ENCODE measurements at places on chromosomes 4 and X. TPM values are rescaled to one million over a fixed set of nuclear protein-coding genes. Genes with fewer than 3 reads are reported as not detected.
A peak's percentile ranks its signal among the peaks of the same experiment; 100 is the strongest.

GRCh38 chrX:133594156-133594555 is 178.9 kb upstream of the GPC4 start:
- no peak for DNase-seq

DNA sequence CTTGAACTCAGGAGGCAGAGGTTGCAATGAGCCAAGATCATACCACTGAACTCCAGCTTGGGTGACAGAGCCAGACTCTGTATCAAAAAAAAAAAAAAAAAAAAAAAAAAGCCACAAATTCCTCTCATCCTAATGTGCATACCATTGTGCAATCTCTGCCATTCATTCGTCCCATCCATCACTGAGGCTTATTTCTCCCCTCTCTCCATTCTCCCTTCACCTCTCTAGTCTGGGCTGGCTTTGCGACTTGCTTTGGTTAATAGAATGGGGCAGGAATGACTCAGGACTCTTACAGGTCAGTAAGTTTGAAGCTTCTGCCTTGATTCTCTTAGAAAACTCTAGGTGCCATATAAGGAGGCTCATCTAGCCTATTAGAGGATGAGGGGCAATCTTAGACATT is 60.3 kb upstream of the DDX3X start:
- no peak for DNase-seq

DNA sequence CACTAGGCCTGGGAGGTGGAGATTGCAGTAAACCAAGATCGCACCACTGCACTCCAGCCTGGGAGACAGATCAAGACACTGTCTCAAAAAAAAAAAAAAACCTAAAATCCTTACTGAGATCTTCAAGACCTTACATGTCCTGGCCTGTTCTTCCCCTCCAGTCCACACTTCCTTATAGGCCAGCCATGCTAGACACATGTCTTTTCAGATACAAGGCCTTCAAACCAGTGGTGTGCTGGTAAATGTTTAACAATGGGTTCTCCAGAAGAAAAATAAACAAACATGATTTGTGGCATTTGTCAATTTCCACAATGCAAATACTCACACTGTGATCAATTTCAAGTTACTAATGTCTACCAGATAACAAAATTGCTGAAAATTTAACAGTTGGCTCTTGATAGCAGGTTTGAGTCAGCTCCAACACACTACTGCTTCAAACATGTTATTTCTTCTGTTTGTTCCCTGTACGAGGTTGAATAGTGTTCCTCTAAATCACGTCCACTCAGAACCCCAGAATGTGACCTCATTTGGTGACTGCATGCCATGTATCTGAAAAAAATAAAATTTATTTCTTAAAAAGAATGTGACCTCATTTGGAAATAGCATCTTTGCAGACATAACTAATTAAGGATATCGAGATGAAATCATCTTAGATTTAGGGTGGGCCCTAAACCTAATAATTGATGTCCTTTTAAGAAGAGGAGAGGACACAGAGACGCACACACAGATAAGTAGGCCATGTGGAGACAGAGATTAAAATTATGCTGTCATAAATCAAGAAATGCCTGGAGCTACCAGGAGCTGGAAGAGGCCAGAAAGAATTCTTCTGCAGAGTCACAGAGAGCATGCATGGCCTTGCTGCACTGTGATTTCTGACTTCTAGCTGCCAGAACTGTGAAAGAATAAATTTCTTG is 144.4 kb downstream of the ZNF674 start:
- no peak for DNase-seq

DNA sequence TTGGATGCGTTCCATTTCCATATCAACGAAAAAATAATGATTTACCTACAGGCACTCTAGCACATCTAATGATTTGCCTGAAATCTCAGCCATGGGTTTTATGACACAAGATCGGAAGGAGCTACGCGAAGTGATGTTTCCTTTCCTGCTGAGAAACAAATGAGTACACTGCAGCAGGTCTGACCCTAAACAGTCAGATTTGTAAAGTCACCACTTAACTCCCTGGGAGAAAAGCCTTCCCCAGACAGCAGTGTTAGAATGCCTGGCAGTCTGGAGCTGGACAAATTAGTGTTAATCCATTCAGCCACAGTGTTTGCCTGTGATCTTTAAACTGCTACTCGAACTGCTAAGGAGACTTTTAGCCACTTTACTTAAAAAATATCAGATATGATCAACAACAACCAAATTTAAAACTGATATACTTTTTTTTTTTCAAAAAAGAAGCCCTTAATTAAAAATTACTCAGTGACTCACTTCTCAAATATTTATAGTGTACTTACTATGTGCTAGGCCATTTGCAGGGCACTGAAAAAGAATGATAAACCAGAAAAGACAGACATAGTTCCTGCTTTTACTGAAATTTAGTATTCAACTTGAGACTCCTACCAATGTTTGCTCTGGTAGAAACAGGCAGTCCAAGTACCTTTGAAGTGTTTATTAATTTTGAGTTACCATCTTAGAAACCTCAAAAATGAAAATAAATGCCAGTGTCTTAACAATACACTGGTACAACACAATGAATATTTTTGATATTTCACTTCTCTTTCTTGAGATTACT is 104.5 kb downstream of the SHISA3 start:
- DNase-seq, result no peak

DNA sequence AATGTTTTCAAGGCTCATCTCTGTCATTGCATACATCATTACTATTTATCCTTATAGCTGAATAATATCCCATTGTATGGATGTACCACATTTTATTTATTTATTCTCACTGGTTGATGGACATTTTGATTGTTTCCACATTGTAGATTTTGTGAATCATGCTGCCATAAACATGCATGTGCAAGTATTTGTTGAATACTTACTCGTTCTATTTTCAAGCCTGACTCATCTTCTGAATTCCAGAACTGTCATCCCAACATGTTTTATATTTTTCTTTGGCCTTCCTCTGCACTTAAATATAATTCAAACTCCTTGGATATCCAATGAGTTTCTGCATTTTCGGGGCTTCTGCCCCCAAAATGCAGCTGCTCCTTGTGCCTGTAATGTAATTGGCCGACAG is 77.6 kb downstream of the MXRA5 start:
- no peak for DNase-seq

- no peak for DNase-seq
These were observed 33.8 kb downstream of the CXCL1 start for GRCh38 chr4:73902817-73903547.

Gene TCEAL9
- 124 TPM for total RNA-seq

GRCh38 chr4:91681091-91681490 is 622.7 kb upstream of the GRID2 start:
- DNase-seq, result no peak

DNA sequence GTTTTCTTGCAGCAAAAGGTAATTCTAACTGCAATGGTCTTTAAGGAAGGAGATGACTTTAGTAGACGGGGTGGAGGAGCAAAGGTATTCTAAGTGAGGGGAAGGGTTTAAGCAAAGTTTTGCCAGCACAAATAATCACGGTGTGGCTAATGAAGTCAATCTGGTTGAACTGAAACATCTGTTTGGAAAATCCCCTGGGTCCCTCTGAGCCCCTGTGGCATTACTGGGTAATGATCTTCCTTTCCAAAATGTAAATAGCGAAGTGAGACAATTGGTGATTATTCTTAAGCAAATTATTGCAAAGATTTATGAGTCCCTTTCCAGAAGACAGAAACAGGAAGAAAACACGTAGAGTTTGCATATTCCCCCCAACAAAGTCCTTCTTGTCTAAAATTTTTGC is 47.2 kb downstream of the FGFBP1 start:
- DNase-seq, result no peak

Gene CCDC149
- total RNA-seq, result 29.2 TPM

- DNase-seq, result no peak
These were observed 192.0 kb downstream of the PPP3CA start for GRCh38 chr4:101155368-101155767.

- no peak for DNase-seq
These were observed 80.8 kb downstream of the NPFFR2 start for GRCh38 chr4:72112514-72113156.

Gene DGKK
- total RNA-seq, result not detected

GRCh38 chr4:105496899-105497298 is 23.0 kb upstream of the PPA2 start:
- no peak for DNase-seq

GRCh38 chrX:69496183-69496582 is 7.9 kb upstream of the NALF2 start:
- DNase-seq, result peak; percentile 29

Gene TMEM129
- total RNA-seq, result 64.8 TPM

- no peak for DNase-seq
These were observed 21.8 kb upstream of the FTHL17 start for GRCh38 chrX:31093639-31093975.

GRCh38 chr4:112343330-112344080 is 46.3 kb downstream of the ALPK1 start:
- DNase-seq, result no peak

GRCh38 chr4:78683352-78683751 is 92.8 kb upstream of the BMP2K start:
- DNase-seq, result no peak

- no peak for DNase-seq
These were observed 317.8 kb upstream of the GALNT7 start for GRCh38 chr4:172850838-172851237.

Gene HSFX4
- not detected for total RNA-seq

GRCh38 chrX:154333837-154334271 is 38.3 kb downstream of the TKTL1 start:
- no peak for DNase-seq

Gene STK32B
- 14.8 TPM for total RNA-seq

Gene MAP7D2
- 0.27 TPM for total RNA-seq

DNA sequence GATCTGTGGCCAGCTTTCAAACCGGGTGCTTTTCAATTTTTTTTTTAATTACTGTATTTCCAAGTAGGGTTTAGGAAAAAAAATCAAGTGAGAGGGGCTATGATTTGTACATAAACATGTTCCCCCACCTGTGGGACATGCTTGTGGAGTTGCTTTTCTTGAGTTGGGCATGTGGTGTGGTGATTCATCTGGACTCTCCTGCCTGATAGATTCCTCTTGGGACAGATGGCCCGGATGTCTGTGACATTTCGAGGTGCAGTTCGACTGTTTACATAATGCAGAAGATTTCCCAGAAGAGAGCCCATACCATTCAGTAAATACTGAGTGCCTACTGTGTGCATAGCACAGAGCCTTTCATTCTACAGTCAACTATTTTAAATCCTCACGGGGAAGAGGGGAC is 49.9 kb downstream of the DOCK11 start:
- DNase-seq, result no peak

GRCh38 chr4:151486168-151486567 is 77.2 kb downstream of the FHIP1A start:
- no peak for DNase-seq

- peak; percentile 60 for DNase-seq
These were observed 9.0 kb upstream of the INTU start for GRCh38 chr4:127623797-127624083.

DNA sequence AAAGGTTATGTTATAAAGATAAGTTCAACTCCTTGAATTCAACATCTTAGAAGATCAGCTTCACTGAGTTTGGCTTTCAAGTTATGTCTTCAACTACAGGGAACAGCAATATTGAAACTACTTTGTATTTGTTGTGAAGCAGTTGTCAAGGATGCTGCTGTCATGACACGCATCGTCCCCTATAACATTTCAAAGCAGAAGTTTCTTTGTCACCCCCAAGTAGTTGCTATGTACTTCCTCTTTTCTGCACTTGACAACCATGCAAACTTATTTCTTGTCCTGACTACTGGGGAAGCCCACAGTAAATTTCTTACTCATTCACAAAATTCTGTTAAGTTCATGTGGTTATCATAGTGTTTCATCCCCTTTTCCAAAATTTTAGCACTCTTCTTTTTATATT is 14.3 kb downstream of the ANTXR2 start:
- no peak for DNase-seq

GRCh38 chr4:84235126-84235944 is 263.8 kb downstream of the NKX6-1 start:
- no peak for DNase-seq

Gene KLKB1
- total RNA-seq, result 2.3 TPM

DNA sequence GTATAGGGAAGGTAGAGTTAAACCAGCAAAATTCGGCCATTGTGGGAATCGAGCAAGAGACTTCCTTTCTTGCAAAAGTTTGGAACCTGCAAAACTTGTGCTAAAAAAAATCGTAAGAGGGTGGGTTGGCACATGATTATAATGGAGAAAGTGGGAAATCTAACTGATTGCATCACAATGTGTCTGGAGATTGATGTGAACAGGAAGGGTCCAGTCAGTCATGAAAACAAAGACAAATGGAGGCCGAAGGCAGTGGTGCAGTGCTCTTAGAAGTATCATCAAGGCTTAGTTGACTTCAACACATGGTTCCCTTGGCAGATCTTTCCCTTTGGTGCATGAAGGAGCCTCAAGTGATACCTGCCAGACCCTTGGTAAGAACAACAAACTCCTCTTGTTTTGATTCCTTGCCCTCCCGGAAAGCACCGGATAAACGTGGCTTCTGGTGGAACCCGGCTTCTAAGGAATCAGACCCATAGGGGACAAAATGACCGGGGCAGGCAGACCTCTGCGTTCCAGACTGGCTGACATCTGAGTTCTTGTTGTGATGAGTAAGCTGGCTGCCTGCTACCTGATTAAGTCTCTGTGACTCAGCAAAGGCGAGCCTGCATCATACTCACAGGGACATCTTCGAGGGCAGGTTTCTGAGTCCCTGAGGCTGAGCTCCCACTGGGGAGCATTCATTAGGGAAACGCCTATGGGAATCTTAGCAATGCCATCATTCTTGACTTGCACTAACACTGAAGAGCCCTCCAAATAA is 87.7 kb upstream of the MAP3K15 start:
- peak; percentile 72 for DNase-seq

Gene GYPA
- total RNA-seq, result not detected

DNA sequence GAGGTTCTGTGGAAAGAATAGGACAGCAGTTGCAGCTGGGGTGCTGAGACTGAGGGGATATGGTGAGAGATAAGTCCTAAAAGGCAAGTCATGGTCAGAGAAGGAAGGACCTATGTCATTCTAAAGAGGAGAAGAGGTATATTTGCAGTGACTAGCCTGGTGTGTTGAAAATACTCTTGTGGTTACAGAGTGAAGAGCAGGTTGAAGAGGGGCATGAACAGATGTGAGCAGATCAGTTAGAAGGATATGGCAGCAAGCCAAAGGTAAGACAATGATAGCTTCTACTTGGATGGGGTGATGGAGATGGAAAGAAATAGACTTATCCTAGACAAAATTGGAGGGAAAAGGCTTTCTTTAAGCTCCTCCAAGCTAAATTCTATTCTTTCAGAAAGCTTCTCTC is 469.8 kb upstream of the CPEB2 start:
- DNase-seq, result no peak

GRCh38 chrX:123108513-123109427 is 75.3 kb upstream of the GRIA3 start:
- no peak for DNase-seq

GRCh38 chr4:100450449-100450848 is 67.4 kb downstream of the EMCN start:
- no peak for DNase-seq

DNA sequence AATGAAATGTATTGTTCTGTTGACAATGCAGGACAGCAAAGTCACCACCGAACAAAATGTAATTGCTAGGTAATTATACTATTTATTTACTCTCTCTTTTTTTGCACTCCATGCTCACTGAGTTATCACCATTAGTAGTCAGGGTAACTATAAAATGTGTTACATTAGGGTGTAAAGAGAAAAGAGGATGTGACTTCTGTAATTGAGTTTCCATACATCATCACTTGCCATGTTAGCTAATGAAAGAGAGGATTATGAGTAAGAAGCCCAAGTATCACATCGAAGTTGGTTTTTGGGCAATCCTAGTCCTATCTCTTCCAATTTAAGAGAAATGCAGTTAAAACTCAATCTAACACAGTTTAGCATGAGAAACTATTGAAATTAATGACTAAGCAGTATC is 7.6 kb downstream of the ZXDA start:
- DNase-seq, result no peak

Measured in thyroid gland (tissue), 4 donors.